ENCODE measurements at places on chromosomes 2 and 18.

DNA sequence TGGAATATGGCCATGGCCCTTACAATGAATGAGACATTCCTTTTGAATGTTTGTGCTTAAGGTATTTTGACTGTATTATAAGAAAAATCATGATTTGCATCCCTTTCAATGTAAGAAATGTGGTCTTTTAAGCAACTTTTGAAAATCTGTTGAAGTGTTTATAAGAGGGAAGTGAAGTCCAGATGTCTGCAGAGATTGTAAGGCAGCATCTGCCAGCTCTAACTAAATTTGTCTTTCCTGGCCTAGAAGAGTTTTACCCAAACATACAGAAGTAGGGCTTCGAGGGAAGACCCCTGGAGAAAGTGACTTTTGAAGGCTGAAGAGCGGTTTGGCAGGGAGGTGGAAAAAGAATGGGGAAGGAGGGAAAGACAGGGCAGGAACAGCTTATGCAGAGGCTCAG is 12.2 kb downstream of the EML6 start:
- no peak for DNase-seq

GRCh38 chr2:182920631-182921056 is 54.2 kb upstream of the FRZB start:
- DNase-seq, result no peak

GRCh38 chr2:232420073-232420454 is 13.4 kb downstream of the ALPG start:
- no peak for DNase-seq

- DNase-seq, result no peak
These were observed 179.0 kb downstream of the TRABD2A start for GRCh38 chr2:84701880-84702279.

DNA sequence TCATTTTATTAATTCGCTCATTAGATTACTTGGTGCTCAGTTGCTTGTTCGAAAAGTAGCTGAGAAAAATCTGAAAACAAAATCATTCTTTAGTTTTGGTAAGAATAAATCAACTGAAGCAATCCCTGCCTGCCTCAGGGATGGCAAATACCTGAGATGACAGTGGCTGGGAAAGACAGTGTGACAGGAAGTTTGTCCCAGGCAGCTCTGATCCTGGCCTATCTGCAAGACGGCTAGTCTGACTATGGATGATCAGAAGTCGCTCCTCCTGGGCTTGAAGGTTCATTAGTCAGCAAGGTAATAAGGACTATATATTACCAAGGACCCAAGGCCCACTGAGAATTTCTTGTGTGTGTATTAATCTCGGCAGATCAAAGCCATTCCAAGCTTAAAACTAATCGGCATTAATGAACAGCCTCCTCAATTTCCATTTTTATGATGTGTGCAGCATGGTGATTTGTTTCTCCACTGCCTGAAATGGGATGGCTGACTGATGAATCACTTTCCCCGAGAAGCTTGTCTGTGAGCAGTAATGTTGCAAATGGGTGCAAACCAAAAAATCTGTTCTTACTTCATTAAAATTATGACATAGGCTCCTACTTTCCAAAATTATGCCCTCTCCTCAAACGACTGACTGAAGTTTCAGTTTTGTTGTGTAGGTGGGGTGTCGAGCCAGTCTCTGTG is 199.9 kb downstream of the ACTR3 start:
- DNase-seq, result no peak

- DNase-seq, result no peak
These were observed 69.9 kb upstream of the BCL2L11 start for GRCh38 chr2:111050701-111051376.

GRCh38 chr2:62527478-62528210 is 21.6 kb upstream of the TMEM17 start:
- DNase-seq, result no peak

GRCh38 chr18:64490207-64490606 is 341.3 kb upstream of the LINC00305 start:
- DNase-seq, result no peak

DNA sequence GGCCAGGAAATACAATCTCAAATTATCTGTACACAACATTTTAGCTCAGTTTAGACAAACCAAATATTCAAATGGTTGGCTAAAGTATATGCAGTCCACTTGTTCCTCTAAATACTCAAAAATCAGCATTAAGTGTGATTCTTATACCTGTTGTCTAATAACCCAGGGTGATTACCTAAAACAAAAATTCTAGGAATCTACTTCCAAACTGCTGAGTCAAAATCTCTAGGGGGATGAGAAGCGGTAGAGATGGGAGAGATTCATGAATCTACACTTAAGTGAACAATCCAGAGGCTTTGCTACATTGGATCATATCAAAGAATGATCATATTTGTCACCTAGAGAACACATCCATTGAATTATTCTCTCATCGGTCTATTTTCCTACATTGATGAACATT is 420.9 kb upstream of the PKDCC start:
- no peak for DNase-seq

DNA sequence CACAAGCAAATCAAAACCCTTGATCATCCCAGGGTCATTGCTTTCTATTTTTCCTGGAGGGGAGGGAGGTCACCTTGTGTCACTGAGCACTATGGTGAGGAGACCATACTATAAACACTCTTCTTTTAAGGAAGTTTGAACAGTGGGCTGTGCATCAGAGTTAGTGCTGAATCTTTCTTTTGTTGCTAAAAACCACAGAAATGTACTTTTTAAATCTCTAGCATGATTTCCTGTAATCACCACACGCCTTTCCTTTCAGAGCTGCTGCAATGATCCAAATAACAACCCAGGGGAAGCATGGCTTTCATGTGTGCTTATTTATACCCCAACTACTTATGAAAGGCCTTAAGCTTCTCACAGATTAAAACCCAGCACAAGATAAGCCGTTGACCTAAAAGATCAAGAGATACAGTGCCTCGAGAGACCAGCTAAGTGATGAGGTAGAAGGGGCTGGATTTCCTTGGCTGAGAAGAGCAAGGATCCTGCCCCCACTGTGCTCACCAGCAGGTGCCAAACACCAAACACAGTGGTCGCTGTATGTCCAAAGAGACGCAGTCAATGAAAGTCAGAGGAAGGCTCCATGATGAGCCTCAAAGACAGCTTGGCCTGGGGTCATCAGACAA is 34.7 kb downstream of the TRABD2A start:
- no peak for DNase-seq

- DNase-seq, result no peak
These were observed 1.5 kb downstream of the MTHFD2 start for GRCh38 chr2:74199871-74200305.

Data from NCI-H1436 treated with DMSO at 0.1 percent for 48 hours (cell line).